Left kidney (tissue), 8 donors: ENCODE measurements at places on chromosomes 3 and 15.

GRCh38 chr3:32391643-32392535 lies at the start of gene CMTM7:
CMTM7 (plus strand) TSS chr3:32391853; CDS start chr3:32391907, 54 bp downstream.
- peak; percentile 74 for DNase-seq

GRCh38 chr3:30612437-30613132 lies 6.2 kb downstream of the TGFBR2 start:
- no peak for DNase-seq

DNA sequence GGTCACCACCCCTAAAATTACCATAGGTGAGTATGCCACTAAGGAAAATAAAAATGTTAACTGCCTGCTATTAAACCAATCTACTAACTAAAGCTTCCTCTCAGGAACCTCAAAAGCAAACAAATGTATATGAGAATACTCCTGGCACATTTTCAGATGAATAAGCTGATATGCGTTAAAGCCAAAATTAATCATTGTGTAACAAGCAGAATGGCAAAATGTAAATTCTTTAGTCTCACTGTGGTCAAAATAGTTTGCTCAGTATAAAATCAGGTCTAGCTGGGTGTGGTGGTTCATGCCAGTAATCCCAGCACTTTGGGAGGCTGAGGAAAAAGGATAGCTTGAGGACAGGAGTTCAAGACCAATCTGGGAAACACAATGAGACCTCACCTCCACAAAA lies 53.6 kb downstream of the SUMF1 start:
- DNase-seq: no peak

- no peak for DNase-seq
Observed at GRCh38 chr15:33374226-33374914, 63.6 kb downstream of the RYR3 start.

DNA sequence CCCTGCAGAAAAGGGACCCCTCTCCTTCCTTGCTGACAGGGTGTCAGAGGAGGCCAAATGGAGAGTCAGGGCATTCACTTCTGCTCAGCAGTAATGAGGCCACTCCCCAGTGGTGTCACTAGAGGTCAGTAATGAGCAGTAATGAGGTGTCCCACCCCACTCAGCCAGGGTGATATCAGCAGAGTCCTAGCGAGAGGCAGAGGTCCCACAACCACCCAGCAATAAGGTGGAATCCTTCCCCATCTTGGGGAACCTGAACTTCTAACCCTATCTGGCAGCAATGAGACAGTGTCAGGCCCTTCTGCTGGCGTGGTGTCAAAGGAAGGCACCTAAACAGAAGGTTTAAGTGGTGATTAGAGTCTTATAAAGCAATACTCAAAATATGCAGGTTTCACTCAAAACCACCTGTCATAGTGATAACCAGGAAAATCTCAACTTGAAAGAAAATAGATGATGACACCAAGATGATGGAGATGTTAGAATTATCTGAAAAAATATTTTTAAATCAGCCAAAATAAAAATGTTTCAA lies 12.9 kb downstream of the OCA2 start:
- DNase-seq: no peak

- peak; percentile 26 for DNase-seq
Observed at GRCh38 chr3:112531358-112531781, 30.4 kb downstream of the ATG3 start.

DNA sequence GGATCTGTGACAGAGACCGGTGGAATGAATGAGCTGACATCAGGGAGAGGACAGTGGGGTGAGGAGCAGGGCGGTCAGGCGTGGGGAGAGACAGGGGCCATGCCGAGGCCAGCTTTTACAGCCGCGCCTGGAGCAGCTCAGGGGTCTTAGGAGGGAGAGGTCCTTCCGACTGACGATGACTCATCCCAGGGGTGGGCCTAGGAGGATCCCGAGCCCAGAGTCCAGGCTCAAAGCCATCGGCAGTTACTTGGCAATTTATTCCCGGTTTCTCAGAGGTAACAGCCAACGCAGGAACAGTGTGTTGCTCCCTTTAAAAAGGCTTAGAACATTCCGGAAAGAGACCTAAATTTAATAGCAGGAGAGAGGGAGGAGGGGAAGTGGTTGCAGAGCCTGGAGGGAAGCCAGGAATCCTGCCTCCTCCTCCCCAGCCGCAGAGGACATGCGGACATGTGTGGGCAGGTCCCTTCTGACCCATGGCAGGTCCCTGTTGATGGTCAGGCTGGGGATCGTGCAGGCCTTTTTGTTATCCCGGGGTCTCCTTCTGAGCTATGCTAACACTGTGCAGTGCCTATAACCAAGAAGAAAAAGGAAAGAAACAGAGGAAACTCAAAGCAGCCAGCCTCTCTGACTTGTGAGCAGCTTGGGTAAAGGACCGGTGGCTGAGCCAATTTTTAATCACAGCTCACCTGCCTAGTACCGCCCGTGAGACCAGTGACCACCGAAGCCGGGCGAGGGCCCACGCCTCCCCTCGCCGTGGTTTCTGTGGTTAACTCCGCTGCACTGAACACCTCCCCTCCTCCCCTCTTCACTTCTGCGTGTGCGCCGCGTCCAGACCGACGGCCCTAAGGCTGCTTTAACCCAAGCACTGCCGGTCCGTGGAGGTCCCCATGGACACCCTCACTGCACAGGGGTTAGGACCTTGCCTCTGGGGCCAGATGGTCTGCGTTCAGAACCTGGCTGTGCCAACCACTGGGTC lies 392.4 kb upstream of the PROK2 start:
- peak; percentile 46 for DNase-seq

- DNase-seq: no peak
Observed at GRCh38 chr15:90823455-90823974, 44.9 kb upstream of the FURIN start.

GRCh38 chr3:46491089-46492070 lies 6.4 kb upstream of the RTP3 start:
- no peak for DNase-seq

GRCh38 chr3:147943265-147943945 lies 534.2 kb downstream of the ZIC1 start:
- DNase-seq: no peak

DNA sequence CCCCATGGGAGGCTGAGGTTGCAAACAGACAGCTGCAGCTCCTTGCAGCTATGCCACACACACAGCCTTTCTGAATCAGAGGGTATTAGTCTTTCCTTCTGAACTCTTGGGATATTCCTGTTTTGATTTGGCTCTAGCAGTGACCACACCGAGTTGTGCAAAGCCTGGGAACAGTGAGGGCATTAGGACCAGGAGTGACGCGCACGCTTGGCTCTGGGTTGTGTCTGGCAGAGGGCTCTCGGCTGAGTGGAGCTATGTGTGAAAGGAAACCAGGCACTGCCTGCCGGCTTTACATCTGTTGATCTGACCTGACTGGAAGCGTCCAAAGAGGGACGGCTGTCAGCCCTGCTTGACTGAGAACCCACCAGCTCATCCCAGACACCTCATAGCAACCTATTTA lies at the start of gene GALNT15:
GALNT15 (plus strand) TSS at position 292 of the 400 bp plus-strand sequence. CDS start 472 bp downstream, outside the sequence.
- no peak for DNase-seq

GRCh38 chr3:127220497-127220896 lies 27.6 kb downstream of the PRR23E start:
- no peak for DNase-seq

DNA sequence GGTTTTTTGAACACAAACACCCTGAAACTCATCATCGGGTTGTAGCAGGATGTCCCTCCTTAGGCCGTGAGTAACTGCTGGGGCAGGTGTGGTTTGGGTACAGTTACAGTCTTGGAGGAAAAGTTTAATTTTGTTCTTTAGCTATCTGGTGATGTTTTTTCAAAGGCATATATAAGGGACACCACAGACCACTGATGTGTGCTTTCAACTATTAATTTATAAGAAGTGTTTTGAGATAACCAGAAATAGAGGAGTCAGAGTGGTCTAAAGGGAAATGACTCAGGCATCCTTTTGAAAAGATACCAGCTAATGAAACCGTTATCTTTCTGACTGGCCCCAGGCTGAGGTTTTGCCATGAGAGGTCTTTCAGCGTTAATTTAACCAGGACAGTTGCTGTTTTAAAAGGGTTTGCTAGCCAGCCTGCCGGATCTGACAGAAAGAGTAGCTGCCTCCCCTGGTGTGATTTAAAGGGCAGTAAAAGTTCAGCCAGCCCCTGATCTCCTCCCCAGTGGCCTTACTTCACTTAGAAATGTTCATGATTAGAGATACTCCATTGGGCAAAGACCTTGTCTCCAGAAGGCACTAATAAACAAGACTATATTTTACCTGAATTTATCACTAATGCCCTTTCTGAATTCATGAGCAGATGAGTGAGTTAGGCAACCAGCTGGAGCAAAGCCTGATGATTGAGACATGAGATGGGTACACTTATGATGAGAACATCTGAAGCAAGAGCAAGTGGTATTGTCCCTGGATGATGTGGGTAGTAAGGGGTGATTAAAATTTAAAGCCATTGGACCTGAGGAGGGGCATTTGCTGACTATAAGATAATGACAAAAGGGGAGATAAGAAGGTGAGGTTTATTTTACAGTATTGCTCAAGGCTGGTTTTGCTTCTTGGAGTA lies 482.5 kb upstream of the TBL1XR1 start:
- DNase-seq: no peak

DNA sequence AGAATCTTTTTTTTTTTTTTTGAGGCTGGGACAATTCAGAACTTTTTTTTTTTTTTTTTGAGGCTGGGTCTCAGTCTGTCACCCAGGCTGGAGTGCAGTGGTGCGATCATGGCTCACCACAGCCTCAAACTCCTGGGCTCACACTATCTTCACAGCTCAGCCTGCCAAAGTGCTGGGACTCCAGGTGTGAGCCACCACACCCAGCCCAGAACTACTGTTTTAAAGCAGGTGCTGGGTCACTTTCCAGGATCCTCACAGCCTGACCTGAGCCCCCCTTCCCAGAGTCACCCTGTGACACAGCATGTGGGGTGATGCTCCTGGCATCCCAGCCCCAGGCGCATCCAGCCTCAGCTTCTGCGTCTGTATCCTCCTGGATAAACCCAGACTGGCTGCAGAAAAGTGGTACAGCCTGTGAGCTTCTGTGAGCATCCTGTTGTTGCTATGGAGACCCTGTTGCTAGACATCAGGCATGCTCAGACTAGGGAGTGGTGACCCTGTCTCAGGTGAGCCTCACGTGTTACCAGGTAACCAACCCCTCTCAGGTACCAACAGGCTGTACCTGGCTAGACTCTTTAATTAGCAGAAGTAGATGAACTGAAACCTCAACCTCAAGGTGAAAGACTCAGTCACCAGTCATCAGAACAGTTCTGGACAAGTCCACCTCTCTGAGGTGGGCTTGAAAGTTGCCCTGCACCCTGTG lies 15.0 kb downstream of the KLF13 start:
- no peak for DNase-seq

DNA sequence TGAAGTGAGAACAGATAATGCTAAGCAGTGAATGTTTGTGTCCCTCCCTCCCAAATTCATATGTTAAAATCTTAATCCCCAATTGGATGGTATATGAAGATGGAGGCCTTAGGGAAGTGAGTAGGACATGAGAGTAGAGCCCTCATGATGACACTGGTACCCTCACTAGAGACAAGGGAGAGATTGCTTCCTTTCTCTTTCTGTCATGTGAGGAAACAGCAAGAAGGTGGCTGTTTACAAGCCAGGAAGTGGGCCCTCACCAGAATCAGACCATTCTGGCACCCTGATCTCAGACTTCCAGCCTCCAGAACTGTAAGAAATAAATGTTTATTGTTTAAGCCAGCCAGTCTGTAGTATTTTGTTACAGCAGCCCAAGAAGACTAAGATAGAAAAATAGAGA lies 209.5 kb downstream of the SATB1 start:
- no peak for DNase-seq

DNA sequence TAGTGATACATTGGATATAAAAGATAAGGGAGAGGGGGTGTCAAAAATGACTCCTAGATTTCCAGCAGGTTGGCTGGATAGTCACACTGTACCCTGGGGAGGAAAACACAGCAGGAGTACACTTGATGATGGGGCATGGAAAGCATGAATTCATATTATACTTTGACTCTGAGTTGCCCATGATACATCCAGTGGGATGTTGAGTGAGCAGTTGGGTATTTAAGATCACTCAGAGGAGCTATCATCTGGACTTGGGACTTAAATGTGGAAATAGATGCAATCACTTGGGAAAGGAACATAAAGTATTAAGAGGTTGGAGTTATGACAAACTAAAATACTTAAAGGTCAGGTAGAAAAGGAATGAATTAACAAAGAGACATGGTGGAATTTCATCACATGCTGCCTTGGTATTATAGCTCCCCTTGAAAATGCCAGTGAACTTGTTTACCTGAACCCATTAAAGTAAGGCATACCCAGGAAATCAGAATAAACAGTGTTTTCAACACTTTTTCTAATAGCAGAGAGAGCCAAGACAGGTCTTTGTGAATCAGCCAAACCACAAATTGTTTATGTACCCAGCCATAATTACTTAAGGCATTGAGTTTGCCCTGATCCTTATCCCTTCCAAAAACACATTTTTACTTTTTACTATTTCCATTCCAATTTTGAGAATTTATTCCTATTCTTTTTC lies 49.9 kb upstream of the ABI3BP start:
- DNase-seq: no peak

DNA sequence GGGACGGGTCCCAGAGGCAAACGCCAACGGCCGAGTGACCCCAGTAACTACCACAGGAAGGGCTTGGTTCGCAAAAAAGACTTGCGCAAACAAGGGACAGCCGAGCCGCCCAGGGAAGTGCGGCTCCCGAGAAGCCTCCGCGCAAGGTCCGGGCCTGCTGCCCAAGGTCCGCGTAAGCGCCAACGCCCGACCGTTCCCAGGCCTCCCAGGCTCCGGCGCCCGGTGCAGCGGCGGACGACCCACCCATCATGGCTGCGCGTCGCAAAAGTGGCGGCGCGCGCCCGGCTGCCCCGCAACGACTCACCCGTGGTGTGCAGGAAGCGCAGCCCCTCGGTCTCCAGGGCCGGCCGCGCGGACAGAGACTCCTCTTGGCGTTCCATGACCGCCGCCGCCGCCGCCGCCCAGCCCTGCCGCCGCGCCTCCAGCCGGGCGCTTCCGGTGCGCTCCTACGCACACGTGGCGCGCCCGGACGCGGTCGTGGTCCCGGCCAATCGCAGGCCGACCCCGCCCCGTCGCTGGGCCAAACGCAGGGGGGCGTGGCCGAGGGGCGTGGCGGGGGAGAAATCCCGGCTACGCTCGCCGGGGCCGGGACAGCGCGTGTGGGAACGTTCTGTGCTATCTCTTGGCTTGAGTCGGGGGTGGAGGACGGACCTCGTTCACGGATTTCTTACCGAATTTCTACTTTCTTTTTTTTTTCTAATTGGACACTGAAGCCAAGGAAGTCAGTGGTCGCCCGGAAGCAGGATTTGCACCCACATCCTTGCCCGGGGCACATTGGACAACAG lies at the start of gene SELENOS:
SELENOS (minus strand) TSS at position 448 of the 785 bp plus-strand sequence; CDS start at position 380, 68 bp downstream.
- DNase-seq: peak; percentile 89

DNA sequence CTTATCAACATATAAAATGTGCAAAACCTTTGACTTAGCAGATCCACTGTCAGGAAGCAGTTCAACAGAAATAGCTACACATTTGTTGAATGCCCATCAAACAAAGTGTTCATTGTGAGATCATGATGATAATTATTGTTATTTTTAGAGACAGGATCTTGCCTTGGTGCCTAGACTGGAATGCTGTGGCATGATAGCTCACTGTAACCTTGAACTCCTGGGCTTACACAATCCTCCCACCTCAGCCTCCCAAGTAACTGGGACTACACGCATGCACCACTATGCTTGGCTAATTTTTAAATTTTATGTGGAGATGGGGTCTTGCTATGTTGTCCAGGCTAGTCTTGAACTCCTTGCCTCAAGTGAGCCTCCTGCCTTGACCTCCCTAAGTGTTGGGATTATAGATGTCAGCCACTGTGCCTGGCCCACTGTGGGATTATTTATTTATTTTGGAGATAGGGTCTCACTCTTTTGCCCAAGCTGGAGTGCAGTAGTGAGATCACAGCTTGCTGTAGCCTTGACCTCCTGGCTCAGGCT lies 8.8 kb downstream of the MAP2K5 start:
- no peak for DNase-seq

GRCh38 chr3:124584552-124585391 lies 145.5 kb upstream of the UMPS start:
- peak; percentile 73 for DNase-seq
